ENCODE measurements at places on chromosomes 2 and 18. TPM values are rescaled to one million over a fixed set of nuclear protein-coding genes. Genes with fewer than 3 reads are reported as not detected.

- H3K4me3 ChIP-seq, result no peak overlapping the region
- no peak overlapping the region for H3K27ac ChIP-seq
- H3K4me1 ChIP-seq, result peaks cover 25% of the 10 kb centered on the region
- no peak for DNase-seq
These were observed 18.2 kb downstream of the CYBRD1 start for GRCh38 chr2:171540437-171540836.

GRCh38 chr2:232967474-232967873 is 45.6 kb downstream of the NGEF start:
- H3K4me3 ChIP-seq, result no peak overlapping the region
- H3K4me1 ChIP-seq, result no peaks in the 10 kb centered on the region
- H3K27ac ChIP-seq, result no peak overlapping the region

- H3K36me3 ChIP-seq, result 0 out of 2 replicates have a peak, but pooled peaks cover 7% of the 10 kb centered on the region
- no peak for DNase-seq
- H3K4me3 ChIP-seq, result no peak overlapping the region
- no peaks in the 10 kb centered on the region for H3K27me3 ChIP-seq
- no peak overlapping the region for H3K27ac ChIP-seq
- peaks cover 59% of the 10 kb centered on the region for H3K4me1 ChIP-seq
These were observed 248.2 kb upstream of the RBMS1 start for GRCh38 chr2:160741815-160742214.

- peaks cover 26% of the 10 kb centered on the region for H3K4me1 ChIP-seq
- no peaks in the 10 kb centered on the region for H3K27me3 ChIP-seq
- no peak overlapping the region for H3K4me3 ChIP-seq
These were observed 13.0 kb upstream of the LTBP1 start for GRCh38 chr2:32933756-32934095.

- H3K27me3 ChIP-seq, result no peaks in the 10 kb centered on the region
- H3K27ac ChIP-seq, result no peak overlapping the region
- DNase-seq, result no peak
- no peaks in the 10 kb centered on the region for H3K4me1 ChIP-seq
- H3K36me3 ChIP-seq, result no peaks in the 10 kb centered on the region
These were observed 193.5 kb upstream of the CHST9 start for GRCh38 chr18:27378431-27379095.

- H3K36me3 ChIP-seq, result no peaks in the 10 kb centered on the region
- no peak overlapping the region for H3K27ac ChIP-seq
- no peaks in the 10 kb centered on the region for H3K4me1 ChIP-seq
- peak; percentile 13 for DNase-seq
- no peak overlapping the region for H3K4me3 ChIP-seq
These were observed 23.4 kb downstream of the NEMP2 start for GRCh38 chr2:190511104-190511503.

DNA sequence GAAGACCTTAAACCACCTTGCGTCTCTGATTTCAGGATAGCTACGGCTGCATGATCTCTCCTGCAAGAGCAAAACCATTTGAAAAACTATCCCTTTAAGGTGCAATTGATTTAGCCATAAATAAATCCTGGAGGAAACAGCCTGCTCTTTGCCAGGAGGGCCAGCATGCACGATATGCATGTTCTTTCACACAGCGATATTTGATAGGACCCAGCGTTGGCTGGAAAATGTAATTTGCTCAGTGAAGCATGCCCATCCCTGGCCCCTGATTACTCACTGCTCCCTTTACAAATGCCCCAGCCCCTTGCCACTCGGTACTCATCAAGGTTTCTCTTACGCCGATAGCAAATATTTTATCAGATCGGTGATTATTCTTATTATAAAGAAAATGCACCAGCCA is 315.4 kb downstream of the CDH2 start:
- H3K36me3 ChIP-seq, result no peaks in the 10 kb centered on the region
- H3K4me3 ChIP-seq, result no peak overlapping the region
- H3K27me3 ChIP-seq, result no peaks in the 10 kb centered on the region
- peaks cover 26% of the 10 kb centered on the region for H3K4me1 ChIP-seq

- peaks cover 39% of the 10 kb centered on the region for H3K4me1 ChIP-seq
- no peaks in the 10 kb centered on the region for H3K36me3 ChIP-seq
- no peak overlapping the region for H3K27ac ChIP-seq
- no peaks in the 10 kb centered on the region for H3K27me3 ChIP-seq
- peak; percentile 16 for DNase-seq
- H3K4me3 ChIP-seq, result no peak overlapping the region
These were observed 344.2 kb downstream of the MTX2 start for GRCh38 chr2:176613323-176613987.

DNA sequence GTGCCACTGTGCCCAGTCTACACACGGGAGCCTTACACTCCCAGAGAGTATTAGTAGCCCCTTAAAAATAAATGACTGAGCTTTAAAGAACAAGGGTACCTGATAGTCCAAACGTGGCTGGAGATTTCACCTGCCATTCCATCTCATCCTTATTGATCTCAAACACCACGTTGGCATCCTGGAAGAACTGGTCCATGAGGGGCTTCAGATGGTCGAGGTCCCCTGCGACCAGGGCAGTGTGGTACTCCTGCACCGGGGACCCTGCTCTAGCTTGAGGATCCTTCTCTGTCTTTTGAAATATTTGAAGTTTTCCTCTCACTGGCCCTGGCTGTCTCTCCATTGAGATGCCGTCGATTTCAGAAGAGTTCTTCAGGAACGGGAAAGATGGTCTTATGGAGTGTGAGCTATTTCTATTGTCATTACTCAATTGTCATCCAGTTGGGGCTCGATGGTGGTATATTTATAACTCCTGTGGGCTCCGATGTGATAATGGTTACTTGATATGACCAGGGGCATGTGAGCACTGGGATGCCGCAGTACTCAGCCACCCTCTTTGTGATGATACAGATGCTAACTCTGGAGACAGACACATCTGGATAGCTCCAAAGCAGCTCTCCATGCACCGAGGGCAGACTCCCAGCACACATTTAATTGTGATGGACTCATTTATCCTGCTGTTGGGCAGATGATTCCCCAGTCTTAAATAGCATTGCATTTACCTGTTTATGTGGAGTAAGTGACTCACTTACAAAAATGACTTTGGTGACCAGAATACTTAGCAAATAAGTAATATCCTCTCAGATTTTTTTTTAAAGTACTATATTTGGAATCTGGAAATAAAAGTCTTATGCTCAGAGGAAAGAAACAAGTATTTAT is 22.8 kb downstream of the ASB18 start:
- no peak overlapping the region for H3K4me3 ChIP-seq
- no peak for DNase-seq
- peaks cover 10% of the 10 kb centered on the region for H3K27me3 ChIP-seq
- no peak overlapping the region for H3K27ac ChIP-seq
- H3K36me3 ChIP-seq, result 0 out of 2 replicates have a peak, but pooled peaks cover 10% of the 10 kb centered on the region
- H3K4me1 ChIP-seq, result peaks cover 2% of the 10 kb centered on the region

DNA sequence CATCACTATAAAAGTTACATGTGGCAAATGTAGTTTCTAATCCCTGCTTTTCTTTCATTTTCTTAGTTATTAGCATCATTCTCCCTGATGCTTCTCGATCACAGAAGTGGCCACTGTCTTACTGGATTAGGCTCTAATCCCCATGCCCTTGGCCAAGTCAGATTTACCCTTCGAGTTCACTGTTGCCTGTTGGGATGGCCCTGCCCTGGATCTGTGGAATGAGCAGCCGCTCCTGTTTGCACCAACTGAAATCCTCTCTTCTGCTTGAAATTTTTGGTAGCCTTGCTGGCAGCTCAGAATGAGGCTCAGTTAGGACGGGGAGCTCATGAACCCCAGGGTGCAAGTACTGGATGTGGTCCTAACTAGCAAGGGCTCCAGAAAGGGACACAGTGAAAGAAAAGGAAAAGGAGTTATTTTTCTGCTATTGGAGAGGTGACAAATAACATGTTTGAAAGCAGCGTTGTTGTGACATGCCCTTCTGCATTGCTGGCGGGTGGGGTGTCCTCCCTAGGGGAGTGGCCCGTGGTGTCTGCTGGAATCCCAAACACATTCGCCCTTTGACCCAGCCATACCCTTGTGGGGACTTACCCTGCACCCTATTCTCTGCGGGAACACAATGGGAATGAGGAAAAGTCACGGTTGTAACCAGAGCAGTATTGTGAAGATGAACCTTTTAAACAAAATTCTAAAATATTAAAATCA is 34.5 kb downstream of the RBFA start:
- no peak overlapping the region for H3K4me3 ChIP-seq
- no peaks in the 10 kb centered on the region for H3K36me3 ChIP-seq
- DNase-seq, result no peak
- H3K4me1 ChIP-seq, result no peaks in the 10 kb centered on the region

DNA sequence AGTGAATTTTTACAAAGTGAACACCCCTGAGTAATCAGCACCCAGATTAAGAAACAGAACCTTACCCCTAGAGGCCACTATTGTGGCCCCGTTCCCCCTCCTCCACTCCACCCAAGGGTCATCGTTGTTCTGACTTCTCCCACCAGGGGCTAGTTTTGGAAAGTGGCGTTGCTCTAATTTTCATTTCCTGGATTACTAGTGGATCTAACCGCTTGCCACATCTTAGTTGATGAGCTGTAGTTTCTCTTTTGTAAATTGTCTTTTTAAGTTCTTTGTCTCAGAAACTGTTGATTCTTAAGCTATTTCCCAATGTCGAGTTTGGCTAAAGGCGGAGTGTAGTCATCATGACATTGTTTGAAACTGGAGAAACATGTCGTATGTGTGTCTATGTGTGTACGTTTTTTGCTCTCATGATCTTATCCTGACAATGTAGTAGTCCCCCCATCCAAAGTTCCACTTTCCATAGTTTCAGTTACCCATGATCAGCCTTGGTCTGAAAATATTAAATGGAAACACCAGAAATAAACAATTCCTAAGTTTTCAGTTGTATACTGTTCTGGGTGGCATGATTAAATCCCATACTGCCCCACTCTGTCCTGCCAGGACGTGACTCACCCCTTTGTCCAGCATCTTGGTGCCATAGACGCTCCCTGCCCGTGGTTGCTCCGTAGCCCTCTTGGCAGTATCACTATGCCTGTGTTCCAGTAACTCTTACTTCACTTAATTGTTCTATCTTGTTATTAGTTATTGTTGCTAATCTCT is 71.0 kb upstream of the SP3 start:
- no peaks in the 10 kb centered on the region for H3K27me3 ChIP-seq
- no peaks in the 10 kb centered on the region for H3K36me3 ChIP-seq
- peaks cover 69% of the 10 kb centered on the region for H3K4me1 ChIP-seq
- no peak overlapping the region for H3K4me3 ChIP-seq
- DNase-seq, result no peak
- H3K27ac ChIP-seq, result no peak overlapping the region

- DNase-seq, result no peak
- H3K27ac ChIP-seq, result no peak overlapping the region
- peaks cover 24% of the 10 kb centered on the region for H3K4me1 ChIP-seq
- peaks cover 47% of the 10 kb centered on the region for H3K36me3 ChIP-seq
- no peaks in the 10 kb centered on the region for H3K27me3 ChIP-seq
These were observed 24.4 kb downstream of the EHD3 start for GRCh38 chr2:31258351-31258750.

DNA sequence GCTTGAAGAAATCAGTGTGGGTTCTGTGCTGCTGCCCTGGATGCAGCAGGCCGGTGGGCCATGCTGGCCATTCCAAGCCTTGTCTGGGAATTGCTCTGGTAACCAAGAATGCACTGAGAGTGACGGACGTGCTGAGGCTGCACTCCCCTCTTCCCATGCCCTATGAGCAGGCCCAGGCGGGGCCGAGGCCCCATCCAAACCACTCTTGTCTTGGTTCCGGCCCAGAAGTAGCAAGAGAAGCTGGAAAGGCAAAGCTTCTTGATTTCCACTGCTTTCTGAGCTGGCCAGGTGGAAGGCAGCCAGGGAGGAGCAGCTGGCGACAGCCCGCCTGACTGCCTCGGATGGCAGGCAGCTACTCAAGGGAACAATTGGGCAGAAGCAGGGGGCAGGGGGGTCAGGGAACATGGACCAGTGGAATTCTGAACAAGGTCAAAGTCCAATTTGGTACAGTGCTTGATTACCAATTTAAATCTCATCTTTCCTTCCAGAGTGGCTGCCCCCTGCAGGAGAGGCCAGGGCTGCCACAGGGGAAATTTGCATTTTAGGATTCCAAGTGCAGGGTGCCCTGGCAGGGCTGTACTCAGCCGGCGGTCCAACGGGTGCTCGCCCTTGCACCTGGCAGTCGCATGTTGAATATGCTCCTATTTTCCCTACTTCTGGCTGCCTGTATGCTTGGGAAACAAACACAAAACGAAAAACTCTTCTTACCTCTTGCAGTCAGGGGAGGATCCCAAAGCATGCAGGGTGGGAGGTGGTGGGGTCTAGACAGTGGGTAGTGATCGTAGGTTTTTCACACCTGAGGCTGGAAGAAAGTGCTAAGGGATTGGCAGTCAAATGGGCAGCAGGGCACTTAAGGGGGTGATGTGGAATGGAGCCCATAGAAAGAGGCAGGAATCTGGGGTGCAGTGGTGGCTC is 67.3 kb downstream of the LIPG start:
- H3K4me3 ChIP-seq, result no peak overlapping the region
- H3K27ac ChIP-seq, result no peak overlapping the region
- H3K27me3 ChIP-seq, result peaks cover 46% of the 10 kb centered on the region
- DNase-seq, result no peak
- peaks cover 11% of the 10 kb centered on the region for H3K4me1 ChIP-seq

DNA sequence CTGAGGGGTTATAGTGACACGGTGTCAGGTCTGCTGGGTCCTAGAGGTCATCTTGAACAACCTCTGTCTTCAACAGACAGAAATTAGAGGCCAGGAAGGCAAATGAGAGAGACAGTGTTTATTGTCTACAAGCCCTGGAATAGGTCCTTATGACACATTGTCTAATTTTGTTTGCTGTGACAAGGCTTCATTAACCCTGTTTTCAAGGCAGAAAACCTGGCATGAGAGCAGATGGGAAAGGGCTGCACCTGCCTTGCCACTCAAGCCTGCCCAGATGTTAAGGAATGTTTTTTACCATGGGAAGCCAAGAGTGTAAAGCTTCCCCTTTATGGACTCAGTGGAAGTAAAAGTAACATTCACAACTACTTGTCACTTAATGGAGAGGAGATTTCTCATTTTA is 275.3 kb downstream of the KCNS3 start:
- H3K4me1 ChIP-seq, result peaks cover 15% of the 10 kb centered on the region
- H3K27ac ChIP-seq, result no peak overlapping the region
- H3K36me3 ChIP-seq, result no peaks in the 10 kb centered on the region
- DNase-seq, result no peak

GRCh38 chr2:3251946-3252345 is 125.7 kb downstream of the EIPR1 start:
- no peak overlapping the region for H3K4me3 ChIP-seq
- no peaks in the 10 kb centered on the region for H3K27me3 ChIP-seq
- no peaks in the 10 kb centered on the region for H3K4me1 ChIP-seq

Gene PTPRN
- 6.5 TPM for total RNA-seq

Gene VWA3B
- total RNA-seq, result not detected

Gene AMMECR1L
- 14.9 TPM for total RNA-seq

Gene ASAP2
- total RNA-seq, result 33.7 TPM

Gene HOXD3
- total RNA-seq, result not detected

Gene GMCL1
- 9.9 TPM for total RNA-seq

Gene DNER
- 3.8 TPM for total RNA-seq

Gene OR6B2
- not detected for total RNA-seq

Gene PARD3B
- 20.6 TPM for total RNA-seq
